NCI-H2029 (cell line): ENCODE measurements at places on chromosomes 1 and 21.

- no peak for DNase-seq
These were observed 10.3 kb downstream of the ACTRT2 start for GRCh38 chr1:3031401-3032221.

- DNase-seq: no peak
These were observed 3.3 kb downstream of the URB1 start for GRCh38 chr21:32389337-32390015.

DNA sequence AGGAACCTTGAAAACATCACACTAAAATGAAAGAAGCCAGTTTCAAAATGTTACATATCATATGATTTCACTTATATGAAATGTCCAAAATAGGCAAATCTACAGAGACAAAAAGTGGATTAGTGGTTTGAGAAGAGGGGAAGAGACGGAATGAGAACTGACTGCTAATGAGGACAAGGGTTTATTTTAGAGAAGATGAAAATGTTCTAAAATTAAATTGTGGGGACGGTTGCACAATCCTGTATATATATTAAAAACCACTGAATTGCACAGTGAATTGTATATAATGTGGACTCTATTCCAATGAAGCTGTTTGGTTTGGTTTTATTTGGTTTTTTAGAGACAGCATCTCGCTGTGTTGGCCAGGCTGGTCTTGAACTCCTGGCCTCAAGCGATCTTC is 35.6 kb downstream of the PRPF38A start:
- no peak for DNase-seq

GRCh38 chr1:76659171-76659940 is 207.9 kb upstream of the ST6GALNAC5 start:
- no peak for DNase-seq

- DNase-seq: no peak
These were observed 73.3 kb upstream of the ARHGAP29 start for GRCh38 chr1:94310570-94311270.

DNA sequence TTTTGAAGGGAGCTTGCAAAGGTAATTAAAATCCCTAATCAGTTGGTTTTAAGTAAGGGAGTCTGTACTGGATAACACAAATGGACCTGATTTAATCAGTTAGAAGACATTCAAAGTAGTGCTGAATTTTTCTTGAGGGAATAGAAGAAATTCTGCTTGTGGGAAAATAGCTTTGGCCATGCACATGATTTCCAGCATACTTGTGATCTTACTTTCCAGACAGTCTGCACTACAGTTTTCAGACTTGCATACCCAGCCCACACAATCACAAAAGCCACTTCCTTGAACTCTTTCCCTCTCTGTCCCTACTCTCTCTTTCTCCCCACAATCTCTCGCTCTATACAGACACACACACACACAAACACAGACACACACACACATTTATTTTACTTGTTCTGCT is 852.1 kb downstream of the PLA2G4A start:
- DNase-seq: no peak

- DNase-seq: no peak
These were observed 182.8 kb upstream of the NRIP1 start for GRCh38 chr21:15247613-15248012.

DNA sequence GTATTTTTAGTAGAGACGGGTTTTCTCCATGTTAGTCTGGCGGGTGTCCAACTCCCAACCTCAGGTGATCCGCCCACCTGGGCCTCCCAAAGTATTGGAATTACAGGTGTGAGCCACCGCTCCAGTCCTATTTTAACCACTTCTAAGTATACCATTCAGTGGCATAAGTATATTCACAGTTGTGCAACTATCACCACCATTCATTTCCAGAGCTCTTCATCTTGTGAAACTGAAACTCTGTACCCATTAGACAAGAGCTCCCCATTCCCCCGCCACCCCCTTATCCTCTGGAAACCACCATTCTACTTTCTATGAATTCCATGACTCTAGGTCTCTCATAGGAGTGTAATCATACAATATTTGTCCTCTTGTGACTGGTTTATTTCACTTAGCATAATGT is 40.2 kb upstream of the CAMTA1 start:
- DNase-seq: no peak

GRCh38 chr1:58782178-58783089 is 1.4 kb downstream of the JUN start:
- peak; percentile 77 for DNase-seq

DNA sequence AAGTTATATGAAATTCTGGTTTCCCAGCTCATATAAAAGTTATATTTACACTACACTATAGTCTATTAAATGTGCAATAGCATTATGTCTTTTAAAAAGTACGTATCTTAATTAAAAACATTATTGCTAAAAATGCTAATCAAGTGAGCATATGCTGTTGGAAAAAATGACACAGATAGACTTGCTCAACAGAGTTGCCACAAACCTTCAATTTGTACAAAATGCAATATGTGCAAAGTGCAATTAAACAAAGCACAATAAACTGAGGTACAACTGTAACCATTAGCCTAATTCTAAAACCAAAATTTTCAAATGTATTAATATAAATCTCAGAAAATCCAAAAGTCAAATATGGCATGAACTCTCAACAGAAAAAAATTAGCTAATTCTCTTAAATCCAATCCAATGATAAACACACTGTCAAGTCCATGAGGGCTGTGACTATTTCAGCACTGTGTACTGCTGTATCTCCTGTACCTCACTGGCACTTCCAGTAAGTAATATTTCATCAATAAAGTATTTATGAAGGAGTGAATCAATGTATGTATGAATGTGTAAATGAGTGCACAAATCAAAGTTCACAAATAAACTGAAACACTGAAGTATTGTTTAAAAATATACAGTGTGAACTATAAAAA is 116.3 kb downstream of the AKT3 start:
- no peak for DNase-seq
